ENCODE measurements at places on chromosomes 2 and 18.

- no peak for DNase-seq
Observed at GRCh38 chr2:168611896-168612650, 156.0 kb downstream of the CERS6 start.

GRCh38 chr2:3533836-3534235 lies 14.5 kb upstream of the ADI1 start:
- no peak for DNase-seq

DNA sequence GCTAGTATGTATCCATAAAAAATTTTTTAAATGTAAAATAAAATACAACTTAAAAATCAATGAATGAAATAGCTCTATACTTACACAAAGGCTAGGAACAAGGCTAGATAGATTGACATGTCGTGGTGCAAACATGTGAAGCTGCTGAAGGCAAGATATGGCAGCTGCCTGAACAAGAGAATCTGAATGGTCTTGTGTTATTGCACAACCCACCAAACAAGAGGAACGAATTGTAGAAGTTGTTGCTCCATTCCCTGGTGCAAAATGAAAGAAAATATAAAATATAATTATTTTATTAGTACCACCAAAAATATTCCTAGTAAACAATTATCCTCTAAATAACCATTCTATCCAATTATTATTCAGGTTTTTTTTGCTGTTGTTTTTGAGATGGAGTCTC lies 46.4 kb downstream of the HEATR5B start:
- no peak for DNase-seq

- no peak for DNase-seq
Observed at GRCh38 chr2:107063228-107063627, 177.3 kb upstream of the ST6GAL2 start.

GRCh38 chr2:121279476-121280220 lies 5.4 kb downstream of the TFCP2L1 start:
- DNase-seq: no peak

DNA sequence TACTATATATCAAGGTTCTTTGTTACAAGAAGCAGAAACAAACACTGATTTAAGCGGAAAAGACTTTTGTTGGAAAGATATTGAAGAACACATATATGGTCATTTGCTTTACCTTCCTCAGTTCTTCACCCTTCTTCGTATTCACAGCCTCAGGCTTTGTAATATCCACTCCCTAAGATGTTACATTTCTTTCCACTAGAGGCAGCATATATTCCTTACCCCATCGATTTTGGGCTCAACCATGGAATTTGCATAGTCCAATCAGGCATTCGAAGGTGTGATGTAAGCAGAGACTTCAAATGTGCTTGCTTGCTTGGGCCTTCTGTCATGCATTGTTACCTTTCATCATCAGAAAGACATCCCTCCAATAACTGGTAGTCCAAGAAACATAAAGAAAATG lies 287.4 kb downstream of the PID1 start:
- DNase-seq: no peak

GRCh38 chr2:58669998-58670397 lies 428.9 kb upstream of the FANCL start:
- no peak for DNase-seq

DNA sequence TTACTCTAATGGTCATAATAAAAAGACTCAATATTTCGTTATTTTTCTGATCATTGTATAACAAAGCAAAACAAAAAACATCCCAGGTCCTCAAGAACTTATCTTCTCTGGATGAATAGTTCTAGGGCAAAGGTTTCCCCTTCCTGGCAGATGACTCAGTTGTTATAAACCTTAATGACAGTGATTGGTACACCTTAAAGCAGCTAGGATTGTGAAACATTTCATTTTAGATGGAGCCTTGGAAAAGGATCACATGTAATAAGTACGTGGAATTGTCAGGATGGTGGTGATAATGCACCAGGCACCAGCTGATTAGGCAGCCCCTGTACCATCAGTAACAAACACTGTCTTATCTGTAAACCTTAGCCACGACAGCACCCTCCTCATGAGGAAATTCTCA lies 47.2 kb downstream of the MEP1B start:
- peak; percentile 7 for DNase-seq

DNA sequence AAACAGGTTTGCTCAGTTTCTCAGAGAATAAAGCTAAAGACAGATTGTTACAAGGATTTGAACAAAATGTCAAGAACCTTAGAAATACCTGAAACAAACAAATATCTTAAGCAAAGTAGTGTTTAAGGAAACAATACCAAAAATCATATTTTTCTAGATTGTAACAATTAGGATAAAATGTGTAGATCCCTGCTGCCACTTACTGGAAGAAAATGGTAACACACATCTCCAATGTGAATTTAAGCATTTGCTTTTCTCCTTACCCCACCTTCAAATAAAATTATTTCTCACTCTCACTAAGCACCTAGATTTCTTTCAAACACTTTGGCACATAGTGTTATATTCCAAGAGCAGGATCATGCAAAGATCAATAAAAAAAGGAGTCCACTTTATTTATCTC lies 34.9 kb downstream of the SUCLG1 start:
- no peak for DNase-seq

DNA sequence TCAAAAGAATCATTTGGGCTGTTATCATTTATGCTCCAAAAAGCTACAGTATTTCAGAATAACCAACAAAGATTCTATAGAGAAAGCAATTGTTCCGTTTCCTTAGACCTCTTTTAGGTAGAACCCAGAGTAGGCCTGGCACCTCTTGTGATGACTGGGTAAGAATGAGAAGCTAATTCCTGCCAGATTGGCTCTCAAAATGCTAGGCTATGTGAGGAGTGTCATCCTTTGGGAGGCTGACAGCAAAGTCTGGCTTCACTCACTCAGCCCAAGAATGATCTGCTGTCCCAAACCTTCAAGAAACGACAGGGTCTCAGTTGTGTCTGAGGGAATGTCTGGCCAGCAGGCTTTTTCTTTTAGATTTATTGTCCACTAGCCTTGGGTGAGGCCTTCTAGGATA lies 4.5 kb downstream of the CERS6 start:
- no peak for DNase-seq

DNA sequence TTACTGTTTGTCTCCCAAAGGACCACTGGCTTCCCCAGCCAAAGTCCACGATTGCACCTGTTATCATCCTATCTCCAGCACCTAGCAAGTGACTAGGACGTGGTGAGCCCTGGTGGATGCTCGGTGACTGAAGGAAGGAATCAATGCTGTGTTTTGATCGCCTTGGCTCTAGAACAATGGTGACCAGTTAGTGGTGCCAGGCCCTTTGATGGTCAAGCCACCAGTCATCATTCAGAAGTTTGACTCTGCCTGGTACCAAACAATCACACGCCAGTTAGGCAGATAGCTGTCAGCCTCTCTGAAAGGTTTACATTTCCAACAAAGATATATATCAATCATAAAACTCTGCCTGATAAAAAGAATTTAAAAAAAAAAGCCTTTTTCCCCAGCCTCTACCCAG lies 244.1 kb downstream of the SH3BP4 start:
- no peak for DNase-seq

GRCh38 chr2:20593072-20594034 lies 57.5 kb downstream of the HS1BP3 start:
- DNase-seq: peak; percentile 84

DNA sequence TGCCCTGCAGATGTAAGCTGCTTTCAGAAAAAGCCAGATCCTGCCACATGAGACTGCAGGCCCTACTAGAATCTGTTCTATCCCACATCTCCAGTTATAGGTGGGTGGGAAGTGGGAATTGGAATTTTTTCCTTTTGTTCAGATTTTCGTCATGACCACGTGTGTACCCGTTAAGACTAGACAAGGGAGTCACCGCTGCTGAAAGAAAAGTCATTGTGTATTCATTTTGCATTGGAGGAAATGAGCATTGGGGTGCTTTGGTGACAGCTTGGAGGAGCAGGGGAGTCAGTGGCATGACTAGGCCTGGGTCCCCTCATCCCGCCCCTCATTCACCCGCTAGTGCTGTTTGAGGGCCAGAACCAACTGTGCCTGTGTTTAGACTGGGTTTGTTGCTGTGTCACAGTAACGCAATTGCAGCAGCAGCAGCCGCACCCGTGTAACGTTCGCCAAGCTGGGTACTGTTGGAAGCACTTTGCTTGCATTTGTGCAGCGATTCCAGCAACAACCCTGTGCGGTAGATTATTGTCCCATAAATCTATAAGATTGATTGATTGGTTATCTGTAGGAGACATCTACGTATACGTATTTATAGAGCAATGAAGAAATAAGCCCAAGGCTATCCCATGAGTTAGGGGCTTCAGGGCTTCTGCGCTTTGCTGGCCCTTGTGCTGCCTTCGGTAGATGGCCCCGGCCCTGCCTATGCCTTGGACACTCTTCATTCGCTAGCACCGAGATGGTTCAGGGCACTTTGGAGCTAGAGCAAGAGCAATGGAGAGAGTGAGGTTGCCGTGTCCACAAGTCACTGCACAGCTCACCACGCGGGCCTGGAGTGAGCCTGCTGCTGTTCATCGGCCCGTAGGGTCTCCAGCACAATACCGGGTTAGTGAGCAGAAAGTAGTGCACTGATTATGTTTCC lies 194.9 kb downstream of the AGAP1 start:
- no peak for DNase-seq

DNA sequence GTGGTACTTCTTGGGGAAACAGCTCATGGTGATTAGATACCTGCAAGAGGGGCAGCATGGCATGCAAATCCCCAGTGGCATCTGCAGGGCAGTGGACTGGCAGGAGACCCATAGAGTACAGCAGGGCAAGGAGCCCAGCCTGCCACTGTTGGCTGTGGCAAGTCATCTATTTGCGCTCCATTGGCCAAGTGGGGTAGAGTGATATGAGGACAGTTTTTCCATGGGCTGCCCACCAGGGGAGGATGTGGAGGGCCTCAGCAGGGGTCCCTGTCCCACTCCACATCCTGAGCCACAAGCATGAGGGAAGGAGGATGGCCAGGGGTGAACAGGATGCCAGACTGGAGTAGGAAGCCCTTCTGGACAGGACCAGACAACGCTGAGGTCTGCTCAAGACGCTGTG lies 50.9 kb upstream of the OTOF start:
- DNase-seq: no peak

GRCh38 chr2:3344897-3345296 lies 32.7 kb downstream of the EIPR1 start:
- no peak for DNase-seq

DNA sequence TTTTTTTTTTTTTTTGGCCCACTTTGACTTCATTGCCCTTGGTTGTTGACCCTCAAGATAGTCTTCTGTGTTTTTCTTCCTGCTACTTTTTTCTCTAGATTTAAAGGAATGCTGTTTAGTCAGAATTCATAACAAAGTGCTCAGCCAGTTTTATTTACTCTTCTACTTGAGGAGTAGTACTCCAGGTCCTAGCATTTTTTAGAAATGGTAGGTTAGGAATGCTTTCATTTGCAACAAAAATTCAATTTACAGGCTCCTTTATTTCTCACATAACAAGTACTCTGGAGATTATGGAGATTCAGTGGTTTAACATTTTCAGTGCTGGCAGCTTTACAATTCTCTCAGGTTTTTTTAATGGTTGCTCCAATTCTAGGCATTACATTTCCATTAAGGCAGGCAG lies 58.2 kb downstream of the KIAA1328 start:
- DNase-seq: no peak

- no peak for DNase-seq
Observed at GRCh38 chr2:73822991-73823390, 5.8 kb upstream of the STAMBP start.

- no peak for DNase-seq
Observed at GRCh38 chr2:9264301-9264700, 57.7 kb downstream of the ASAP2 start.

DNA sequence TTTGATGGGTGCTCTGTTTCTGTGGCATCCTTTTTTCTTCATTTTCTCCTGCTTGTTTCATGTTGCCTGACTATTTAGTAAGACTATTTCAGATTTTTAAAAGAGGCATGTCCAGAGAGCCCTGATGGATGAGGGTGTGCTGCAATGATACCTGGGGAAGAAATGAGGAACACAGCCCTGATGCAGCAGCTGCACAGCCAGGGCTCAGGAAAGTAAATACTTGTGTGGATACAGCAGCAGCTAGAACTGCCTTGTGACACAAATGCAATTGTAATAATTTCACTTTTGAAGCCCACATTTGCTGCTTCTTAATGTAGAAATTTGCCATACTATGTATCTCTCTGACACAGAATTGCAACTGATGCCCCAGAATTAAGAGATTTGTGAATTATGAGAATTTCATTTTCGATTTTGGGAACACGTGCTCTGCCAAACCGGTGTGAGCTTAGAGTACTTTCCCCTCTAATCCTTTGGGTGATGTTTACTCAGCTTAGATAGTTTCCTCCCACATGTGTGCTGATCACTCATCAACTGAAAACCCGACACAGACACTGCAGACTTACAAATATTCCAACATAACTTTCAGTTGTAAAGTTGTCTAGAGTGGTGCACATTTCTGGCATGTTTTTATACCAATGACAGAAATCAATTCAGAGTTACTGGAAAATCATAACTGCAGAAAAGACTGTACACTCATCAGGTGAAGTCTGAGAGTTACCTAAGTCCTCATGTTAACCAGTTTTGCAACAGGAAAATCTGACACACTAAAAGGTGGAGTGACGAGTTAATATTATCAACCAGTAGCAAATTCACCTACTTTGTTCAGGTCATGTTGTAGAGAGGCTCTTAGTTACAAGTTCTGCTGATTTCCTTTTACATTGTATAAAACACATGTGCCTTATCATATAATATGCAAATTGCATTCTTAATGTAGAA lies 383.4 kb downstream of the CBLN2 start:
- no peak for DNase-seq

DNA sequence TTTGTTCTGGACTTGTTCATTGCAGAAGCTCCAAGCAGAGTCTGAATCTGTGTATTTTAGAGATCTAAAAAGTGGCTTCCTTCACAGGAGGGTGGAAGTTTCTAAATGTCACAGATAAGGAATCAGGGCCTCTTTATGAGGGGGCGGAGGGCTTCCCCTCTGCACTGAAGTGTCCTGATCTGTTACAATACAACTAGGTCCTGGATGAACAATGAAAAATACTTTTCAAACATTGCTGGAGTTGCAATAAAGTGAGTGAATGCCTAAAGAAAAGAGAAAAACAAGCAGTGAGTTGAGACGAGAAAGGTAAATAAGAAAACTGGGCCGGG lies 179.3 kb upstream of the HDAC4 start:
- DNase-seq: no peak

DNA sequence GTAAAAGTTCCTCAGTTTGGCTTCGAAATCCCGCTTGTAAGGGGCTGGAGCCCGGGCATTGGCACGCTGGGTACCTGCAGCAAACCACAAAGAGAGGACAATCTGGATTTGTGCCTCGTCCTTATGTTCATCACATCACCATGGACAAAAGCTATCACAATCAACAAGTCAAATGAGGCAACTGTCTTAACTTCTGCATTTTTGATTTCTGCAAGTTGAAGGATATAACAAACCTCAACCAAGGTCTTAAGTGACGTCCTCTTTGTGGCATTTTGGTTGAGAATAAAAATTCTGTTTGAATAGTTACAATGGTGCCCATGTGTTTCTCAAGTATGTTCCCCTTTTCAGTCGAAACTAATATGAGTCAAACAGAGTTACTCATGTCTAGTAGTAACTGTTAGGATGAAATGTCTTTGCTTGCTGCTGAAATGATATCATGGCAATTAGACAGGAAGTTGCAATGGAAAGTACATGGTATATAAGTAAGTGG lies 70.8 kb upstream of the STK17B start:
- DNase-seq: peak; percentile 54

Measured in NCI-H226 (cell line).